Activated CD4-positive, alpha-beta memory T cell treated with anti-CD3 and anti-CD28 coated beads for 36 hours (primary cell): ENCODE measurements at places on chromosomes 6 and 20. TPM values are rescaled to one million over a fixed set of nuclear protein-coding genes. Genes with fewer than 3 reads are reported as not detected.

GHRH gene
- total RNA-seq, result not detected

EDN1 gene
- total RNA-seq, result not detected

LY6G6F gene
- total RNA-seq, result not detected

GRCh38 chr6:26250698-26251044 lies 114.3 kb upstream of the BTN3A2 start:
- DNase-seq, result peak; percentile 48

DNA sequence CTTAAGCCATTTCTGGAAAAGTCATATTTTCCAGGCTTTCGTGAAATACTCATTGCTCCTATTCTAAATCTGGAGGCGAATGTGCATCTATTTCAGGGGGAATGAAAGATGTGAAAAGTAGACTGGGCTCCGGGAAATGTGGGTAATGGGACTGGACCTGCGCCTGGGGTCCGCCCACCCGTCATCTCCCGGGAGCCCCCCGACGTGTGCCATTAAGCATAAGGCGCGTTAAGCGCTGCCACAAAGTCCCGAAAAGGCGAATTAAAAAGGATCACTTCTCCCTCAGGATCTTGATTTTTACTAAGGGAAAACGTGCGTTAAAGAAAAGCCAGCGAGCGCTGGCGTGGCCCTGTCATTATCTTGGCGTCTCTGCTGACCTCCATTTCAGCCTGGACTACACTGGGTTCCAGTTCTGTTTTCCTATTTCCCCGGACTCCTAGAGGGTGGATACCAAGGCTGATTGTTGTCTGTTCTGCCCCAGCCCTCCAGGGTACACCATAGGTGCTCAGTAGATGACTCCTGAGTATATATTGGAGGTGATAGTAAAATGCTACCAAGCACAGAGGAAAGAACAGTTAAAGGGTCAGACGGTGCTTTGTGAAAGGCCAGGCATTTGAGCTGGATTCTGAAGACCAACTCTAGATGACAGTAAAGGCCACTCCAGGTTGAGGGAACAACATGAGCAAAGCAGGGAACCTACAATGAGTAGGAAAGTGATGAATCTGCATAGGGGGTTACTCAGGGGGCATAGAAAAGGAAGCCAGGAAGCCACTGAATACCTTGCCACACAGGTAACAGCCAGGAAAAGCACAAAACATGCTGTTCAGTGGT lies 89.2 kb upstream of the ARID1B start:
- DNase-seq, result no peak
